Stimulated activated CD4-positive, alpha-beta T cell treated with anti-CD3 and anti-CD28 coated beads, Interleukin-12 subunit alpha, Interleukin-12 subunit beta, amount 100 ng/mL, for 4 hours (primary cell): ENCODE measurements at places on chromosomes 6 and 20.

DNA sequence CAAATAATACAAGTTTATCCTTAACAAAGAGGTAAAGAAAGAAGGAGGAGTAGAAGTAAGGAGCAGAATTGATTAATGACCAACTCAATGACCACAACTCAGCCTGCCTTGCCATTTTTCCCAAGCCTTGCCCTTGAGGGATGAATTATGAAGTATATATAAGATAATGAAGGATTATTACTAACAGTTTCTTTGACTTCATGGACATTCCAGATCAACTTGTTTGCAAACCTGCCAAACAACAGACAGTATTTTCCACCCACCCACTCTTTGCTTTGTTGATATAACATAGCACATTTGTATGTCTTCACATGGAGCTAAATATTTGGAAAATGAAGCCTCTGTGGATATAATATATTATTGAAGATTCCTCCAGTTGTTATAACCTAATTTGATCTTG, 9.9 kb upstream of the C6orf141 start:
- DNase-seq = no peak

DNA sequence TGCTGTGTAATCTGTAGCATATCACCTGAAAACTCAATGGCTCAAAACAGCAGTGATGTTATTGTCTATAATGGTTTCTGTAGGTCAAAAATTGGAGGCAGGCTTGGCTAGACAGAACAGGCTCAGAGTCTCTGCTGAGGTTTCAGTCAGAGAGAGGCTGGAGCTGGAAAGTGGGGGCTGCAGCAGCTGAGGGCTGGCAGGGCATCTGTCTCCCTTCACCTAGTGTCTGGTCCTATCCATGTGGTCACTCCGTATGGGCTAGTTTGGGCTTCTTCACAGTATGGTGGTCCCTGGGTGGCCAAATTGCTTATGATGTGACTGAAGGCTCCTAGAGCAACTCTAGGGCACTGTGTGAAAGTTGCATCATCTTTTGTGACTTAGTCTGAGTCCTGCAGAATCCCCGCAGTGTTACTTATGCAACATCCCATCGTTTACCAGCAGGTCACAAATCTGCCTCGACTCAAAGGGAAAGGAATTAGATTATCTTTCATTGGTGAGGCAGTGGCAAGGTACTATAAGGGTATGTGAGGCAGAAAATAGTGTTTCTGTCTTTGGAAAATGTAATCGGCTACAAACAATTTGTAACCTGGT, 497.0 kb downstream of the EPHA7 start:
- DNase-seq = no peak

GRCh38 chr20:53494753-53495152, 98.9 kb downstream of the ZNF217 start:
- DNase-seq = no peak

GRCh38 chr6:68756454-68757375, 121.6 kb downstream of the ADGRB3 start:
- no peak for DNase-seq

DNA sequence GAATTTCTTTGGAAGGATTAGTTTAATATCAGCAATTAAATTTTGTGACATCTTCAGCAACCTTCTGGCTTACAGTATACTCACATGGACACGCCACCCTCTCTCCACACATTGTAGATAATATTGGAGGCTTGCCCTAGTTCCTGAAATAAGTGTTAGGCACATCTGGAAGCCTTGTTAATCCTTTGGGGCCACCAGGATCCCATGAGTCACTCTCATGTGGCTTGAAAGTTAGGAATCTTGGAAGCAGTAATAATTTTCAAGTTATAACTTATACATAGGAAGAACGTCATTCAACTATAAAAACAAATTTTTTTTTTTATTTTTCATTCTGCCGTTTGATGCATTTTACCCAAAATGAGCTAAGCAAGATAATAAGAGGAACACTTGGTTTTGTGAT, 20.5 kb downstream of the LAMA4 start:
- DNase-seq = no peak

- no peak for DNase-seq
Measured at GRCh38 chr6:169225887-169226286, 27.8 kb downstream of the THBS2 start.

DNA sequence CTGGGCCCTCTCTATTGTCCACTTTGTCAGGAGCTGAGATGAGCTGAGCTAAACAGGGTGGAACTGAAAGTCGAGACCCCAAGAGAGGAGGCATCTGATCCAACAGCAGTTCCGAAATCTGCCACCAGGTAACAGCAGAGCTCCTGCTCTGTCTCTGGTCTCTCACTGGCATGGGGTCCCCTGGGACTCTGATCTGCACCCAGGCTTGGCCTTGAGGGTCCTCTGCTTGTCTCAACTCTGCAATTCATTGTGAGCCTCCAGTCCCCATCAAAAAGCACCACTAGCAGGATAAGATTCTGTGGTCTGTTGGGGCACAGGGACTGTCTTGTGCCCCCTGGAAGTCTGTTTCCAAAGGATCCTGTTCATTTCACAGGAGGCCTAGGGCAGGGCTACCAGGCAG, 62.5 kb upstream of the TOP1 start:
- no peak for DNase-seq

DNA sequence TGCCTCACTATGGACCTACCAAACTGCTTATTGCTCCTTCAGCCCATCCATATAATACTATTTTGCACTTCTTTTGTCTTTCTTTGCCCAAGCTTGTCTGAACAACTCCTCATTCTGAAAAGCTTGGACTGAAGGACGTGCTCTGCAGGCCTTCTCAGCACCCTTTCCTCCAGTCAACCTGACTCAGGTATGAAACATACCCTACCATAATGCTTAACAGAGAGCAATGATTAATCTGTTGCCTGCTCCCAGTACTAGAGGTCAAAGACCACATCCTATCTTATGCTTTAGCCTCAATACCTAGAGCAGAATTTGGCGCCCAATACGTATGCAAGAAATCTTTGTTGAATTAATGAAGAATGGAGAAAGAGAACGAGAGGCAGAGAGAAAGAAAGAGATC, 55.2 kb downstream of the ATXN1 start:
- no peak for DNase-seq

DNA sequence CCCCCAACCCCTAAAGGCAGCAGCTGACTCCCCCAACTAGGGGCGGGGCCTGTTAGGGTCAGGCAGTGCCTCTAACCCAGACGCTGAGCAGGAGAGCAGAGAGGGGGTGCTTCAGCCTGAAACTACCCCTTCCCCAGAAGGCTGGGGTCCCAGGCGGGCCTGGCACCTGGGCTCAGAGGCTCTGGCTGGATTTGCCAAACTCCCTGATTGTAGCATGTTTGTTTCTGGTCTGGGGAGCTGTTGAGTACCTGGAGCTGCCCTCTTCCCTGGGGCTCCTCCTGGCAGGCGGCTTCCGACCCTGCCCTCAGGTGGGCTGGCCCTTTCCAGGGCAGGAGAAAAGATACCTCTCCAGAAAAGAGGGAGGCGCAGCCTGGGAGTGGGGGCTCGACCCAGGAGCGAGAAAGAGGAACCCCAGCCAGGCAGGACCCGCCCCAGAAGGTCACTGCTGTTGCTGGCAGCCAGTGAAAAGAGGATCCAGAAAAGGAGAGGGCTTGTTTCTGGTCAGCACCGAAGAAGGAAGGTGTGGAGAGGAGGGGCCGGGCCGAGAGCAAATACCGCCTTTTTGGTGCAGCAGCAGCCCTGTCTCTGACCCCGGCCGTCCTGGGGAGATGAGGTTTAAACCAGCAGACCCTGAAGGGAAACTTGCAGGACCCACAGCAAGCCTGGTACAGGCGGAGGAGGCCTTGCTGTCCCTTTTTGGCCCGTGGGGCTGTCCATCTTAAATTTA, 810 bp upstream of the ABHD16B start:
- no peak for DNase-seq

GRCh38 chr6:143842461-143842901, 657 bp upstream of the LTV1 start:
- DNase-seq = no peak

GRCh38 chr6:35108309-35108885, 32.7 kb downstream of the TCP11 start:
- DNase-seq = no peak

- no peak for DNase-seq
Measured at GRCh38 chr6:78580923-78581322, 286.4 kb upstream of the IRAK1BP1 start.

- no peak for DNase-seq
Measured at GRCh38 chr6:143782481-143782880, 60.7 kb upstream of the LTV1 start.

DNA sequence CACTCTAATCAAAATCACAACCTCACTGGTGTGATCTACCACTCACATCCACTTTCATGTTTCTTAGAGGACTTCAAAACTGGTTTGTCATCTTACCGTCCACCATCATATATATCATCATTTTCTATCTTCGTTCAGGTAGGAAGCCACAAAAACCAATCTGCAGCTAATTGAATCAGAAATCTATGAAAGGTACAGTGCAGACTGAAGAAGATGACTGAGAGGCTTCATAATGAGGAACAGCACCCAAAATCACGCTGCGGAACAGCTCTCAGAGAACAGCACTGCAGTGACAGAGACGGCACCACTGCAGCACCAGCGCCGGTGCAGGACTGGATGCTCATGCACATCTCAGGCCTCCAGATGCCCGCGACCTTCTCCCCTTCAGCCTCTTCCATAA, 13.0 kb downstream of the GMDS start:
- DNase-seq = no peak

GRCh38 chr6:41939848-41940758, 1.5 kb downstream of the CCND3 start:
- no peak for DNase-seq

DNA sequence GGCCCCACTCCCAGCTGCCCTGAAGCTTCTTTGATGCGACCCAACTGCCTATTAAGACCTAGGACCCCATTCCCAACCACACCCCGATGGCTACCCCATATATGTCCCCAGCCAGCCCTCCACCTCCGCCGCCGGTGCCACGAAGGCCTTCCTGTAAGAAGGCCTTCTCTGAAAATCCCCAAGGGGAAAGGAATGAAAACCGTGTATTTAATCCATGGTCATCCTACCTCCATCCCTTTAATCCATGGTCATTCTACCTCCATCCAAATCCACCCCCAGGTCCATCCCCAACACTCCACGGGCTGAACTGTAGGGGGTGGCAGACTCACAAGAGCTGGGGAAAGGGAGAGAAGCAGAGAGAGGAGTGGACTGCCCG, 545 bp upstream of the VSX1 start:
- DNase-seq = no peak

DNA sequence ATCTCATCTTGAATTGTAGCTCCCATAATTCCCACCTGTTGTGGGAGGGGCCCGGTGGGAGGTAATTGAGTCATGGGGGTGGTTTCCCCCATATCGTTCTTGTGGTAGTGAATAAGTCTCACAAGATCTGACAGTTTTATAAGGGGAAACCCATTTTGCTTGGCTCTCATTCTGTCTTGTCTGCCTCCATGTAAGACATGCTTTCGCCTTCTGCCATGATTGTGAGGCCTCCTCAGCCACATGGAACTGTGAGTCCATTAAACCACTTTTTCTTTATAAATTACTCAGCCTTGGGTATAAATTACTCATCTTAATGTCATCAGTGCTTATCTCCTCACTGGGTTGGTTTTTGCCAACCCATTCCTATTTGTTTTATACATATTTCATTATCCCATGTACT, 142.0 kb upstream of the GMDS start:
- DNase-seq = no peak

DNA sequence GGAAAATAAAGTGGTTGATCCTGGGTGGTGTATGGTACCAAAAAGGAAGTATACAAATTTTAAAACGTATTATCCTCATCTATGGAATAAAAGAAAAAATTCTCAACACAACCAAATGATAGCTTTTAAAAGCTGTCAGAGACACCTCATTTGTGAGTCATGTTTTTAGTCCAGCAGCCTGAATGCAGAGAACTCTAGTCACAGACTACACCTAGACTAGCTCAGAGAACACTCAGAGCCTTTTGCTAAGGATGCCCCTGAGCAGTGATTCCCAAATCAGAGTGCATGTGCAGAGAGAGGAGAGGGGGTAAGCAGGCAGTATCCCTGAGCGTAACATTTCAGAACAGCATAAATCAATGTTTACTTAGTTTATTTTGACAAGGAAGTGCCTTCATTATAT, 809.3 kb downstream of the HACE1 start:
- no peak for DNase-seq

DNA sequence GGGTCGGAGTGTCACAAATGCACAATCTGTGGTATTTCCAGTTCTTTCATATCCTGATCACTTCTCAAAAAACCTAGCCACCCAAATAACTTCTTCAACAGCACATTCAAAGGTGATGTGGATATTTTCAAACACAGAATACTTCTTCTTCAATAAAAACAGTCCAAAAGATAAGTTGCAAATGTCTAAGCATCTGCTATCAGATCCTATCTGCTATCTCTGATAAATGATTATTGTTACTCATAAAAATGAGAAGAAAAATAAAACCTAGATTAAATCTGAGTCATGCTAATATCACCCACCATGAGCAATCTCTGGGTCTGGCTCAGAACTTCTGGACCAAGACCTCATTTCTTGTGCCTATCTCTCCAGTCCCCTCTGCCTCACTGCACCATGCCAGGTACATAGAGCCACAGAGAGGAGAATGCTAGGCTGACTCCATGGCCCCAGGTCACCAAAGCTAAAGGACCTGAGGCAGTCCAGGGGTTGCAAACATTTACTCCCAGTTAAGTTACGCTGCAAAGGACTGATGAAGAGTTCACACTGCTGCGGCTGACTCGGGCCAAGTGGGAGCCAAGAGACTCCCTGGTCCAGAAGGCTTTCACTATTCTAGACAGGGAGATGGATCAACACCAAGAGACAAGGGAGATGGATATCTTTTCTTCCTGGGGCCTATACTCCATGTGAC, 101.4 kb downstream of the KIF13A start:
- DNase-seq = no peak

- no peak for DNase-seq
Measured at GRCh38 chr20:48952656-48953055, 31.1 kb downstream of the ARFGEF2 start.

DNA sequence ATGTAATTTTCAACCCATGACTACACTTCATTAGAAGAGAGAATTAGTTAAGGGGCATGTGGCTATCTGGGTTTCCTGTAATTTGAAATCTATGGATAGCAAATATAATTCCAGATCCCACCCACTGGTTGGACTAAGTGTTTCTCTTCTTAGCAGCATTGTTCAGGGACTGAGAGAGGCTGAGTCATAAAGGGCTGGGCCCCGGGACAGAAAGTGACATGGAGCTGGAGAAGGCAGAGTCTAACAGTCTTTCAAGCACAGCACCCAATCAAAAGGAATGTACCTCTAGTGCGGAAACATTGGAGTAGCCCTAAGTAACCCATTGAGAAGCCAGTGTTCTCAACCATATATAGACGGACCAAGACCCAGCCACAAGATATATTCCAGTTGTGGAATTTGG, 363.9 kb downstream of the DHX35 start:
- no peak for DNase-seq

GRCh38 chr6:169665289-169665688, 36.5 kb downstream of the WDR27 start:
- no peak for DNase-seq

GRCh38 chr20:19232997-19233794, 20.8 kb downstream of the SLC24A3 start:
- DNase-seq = no peak
